Natural killer cell treated with Interleukin-12 subunit alpha and Interleukin-12 subunit beta and Interleukin-15 and Interleukin-18, amount 100 ng/mL, for 72 hours (primary cell): ENCODE measurements at places on chromosomes 3 and 15.

- DNase-seq = no peak
Measured at GRCh38 chr15:92963794-92964193, 63.7 kb downstream of the CHD2 start.

- DNase-seq = no peak
Measured at GRCh38 chr3:66692766-66693150, 191.9 kb upstream of the LRIG1 start.

GRCh38 chr15:91723959-91724358, 129.5 kb upstream of the SLCO3A1 start:
- DNase-seq = no peak

DNA sequence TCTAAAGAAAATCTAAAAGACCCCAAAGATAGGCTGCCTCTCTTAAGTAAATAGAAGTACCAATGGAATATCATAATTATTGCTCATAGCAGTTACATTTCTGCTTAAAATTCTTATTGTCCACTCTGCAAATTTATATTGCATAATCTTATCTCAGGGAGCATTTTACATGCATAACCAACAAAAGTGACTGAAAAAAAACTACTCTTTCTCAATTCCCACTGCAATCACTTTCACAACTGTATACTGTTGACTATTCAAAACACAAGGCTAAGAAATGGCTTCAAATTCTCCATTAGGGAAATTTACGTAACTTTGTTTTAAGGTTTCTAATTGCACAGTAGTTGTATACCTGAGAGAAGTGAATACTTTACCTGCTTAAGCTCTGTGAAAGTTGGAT, 56.3 kb downstream of the HMG20A start:
- DNase-seq = no peak

DNA sequence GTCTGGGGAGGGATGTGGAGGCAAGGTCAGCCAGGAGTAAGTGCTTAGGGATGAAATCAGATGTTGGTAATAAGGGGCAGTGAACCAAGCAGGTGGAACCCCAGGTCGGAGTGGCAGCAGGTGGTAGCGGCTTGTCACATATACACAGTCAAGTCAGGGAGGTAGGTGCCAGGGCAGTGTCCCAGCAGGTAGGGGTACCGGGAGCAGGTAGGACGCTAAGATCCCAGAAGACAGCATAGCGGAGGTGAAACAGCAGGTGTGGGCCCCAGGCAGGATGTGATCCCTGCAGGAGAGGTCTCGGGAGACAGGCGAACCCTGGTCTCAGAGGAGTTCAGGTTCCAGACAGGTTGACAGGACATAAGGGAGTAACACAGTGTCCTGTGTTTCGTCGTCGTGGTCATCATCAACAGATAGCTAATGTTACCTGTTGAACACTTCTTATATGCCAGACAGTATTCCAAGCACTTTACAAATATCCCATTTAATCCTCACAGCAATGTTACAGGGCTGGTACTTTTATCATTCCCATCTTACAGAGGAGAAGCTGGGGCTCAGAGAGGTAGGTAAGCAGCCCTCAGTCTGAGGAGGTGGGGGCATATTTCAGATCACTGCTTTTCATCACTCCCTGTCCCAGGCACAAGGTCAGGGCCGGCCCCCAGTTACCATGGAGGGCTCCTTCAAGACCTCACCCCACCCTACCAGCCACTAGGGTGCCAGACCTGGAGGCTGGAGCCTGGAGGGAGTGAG, 241.6 kb downstream of the UACA start:
- no peak for DNase-seq

DNA sequence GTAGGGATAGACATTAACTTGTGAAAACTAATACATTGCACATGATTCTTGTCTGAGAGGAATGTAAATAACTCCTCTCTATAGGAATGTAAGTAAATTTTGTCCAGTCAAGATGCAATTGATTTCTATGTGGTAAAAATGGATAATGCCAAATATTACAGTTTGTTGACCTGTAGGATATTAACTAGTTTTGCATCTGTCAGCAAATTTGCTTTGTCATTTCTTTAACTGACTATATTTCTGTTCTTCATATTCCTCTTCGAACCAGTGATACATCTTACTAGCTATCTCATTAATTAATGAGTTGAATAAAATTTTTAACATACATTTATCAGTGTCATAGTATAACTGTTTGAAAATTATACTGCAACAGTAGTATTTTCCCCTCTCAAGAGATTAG, 80.4 kb downstream of the EDEM1 start:
- DNase-seq = no peak

DNA sequence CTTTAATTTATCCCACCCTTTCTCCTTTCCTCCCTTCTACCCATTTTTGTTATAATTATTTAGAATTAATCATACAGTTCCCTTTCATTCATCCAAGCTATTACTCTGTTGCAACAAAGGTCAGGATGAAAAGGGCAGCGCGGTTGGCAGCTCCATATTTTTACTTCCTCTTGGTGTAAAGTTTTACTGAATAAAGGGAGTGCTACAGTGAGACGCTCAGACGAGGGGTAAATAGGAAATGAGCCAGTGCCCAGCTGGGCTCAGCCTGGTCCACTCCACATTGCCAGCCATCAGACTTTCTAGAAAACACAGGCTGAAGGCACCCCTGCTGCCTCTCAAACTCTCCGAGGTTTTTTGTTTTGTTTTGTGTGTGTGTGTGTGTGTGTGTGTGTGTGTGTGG, 21.9 kb upstream of the ZBTB38 start:
- no peak for DNase-seq

- DNase-seq = no peak
Measured at GRCh38 chr15:39498629-39499028, 82.2 kb upstream of the THBS1 start.

DNA sequence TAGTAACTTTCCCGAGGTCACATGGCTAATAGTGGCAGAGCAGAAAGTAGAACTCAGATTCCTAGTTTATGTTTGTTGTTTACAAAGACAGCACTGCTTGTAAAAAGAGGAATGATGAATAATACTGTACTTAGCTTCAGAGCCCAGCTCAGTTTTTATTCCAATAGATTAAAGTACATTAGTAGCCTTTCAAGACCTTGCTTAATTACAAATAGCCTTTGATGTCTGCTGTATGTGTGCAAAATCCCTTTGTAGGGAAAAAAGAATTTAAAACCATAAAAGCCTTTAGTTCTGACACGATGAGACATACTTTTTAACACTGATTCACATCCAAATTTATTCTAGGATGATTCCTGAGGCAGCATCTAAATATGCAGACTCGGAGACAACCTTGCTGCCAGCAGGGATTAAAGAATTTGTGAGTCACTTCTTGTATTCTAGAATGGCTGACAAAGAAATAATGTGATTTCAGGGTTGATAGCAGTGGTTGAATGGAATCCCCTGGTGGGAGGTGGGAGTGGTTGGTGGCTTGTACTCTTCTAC, 324.2 kb upstream of the TGFBR2 start:
- DNase-seq = no peak

GRCh38 chr3:194869482-194870169, 183.9 kb downstream of the FAM43A start:
- no peak for DNase-seq

GRCh38 chr15:70160803-70161565, 63.3 kb upstream of the TLE3 start:
- DNase-seq = peak; percentile 5

DNA sequence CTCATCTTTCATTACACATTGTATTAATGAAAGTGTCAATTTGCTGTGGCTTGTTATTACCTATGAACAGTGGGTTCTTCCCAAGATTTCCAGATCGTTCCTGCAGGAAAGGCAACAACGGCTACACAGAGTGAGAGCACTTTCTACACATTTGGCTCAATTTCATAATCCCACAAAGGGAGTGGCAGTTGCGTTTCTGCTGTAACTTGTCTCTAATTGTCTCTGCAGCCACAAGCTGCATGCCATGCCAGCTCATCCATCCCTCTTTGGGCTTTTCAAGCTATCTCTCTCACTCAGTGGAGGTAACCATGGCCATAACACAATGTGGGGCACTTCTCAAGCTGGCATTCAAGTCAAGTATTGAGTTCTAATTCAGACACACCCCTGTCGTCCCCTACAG, 27.7 kb upstream of the CPNE4 start:
- DNase-seq = no peak

- DNase-seq = no peak
Measured at GRCh38 chr3:130834476-130834875, 59.4 kb upstream of the ATP2C1 start.

DNA sequence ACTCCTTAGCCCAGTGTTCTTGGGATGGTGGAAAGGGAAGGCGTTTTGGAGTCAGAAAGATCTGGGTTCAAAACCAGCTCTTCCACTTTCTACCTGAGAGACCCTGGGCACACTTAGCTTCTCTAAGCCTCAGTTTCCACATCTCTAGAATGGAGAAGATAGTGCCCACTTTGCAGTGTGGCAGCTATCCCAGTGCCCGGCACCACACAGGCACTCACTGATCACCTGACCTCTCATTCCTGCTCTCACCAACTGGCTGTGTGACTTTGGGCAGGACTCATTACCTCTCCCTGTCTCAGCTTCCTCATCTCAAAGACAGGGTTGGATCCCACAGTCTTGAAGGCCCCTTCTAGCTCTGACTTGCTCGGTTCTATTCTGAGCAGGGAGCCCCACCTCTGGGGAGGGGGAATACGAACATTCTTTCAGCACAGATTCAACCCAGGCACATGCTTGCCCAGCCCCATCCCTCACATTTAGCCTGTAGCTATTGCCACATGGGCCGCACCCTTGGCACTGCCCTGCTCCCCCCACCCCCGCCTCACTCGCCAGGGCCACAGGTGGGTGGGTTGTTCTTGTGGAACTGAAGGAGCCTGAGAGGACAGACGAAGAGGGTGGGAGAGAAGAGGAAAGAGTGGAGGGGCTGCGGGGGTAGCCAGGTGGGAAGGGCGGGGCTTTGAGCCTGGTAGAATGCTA, 39.2 kb downstream of the EPHB3 start:
- peak; percentile 22 for DNase-seq

GRCh38 chr3:114834175-114834940, 312.7 kb downstream of the ZBTB20 start:
- no peak for DNase-seq

- DNase-seq = no peak
Measured at GRCh38 chr15:43439268-43439667, 53.7 kb downstream of the TP53BP1 start.

GRCh38 chr15:72916897-72917296, 133.3 kb upstream of the ADPGK start:
- DNase-seq = no peak

DNA sequence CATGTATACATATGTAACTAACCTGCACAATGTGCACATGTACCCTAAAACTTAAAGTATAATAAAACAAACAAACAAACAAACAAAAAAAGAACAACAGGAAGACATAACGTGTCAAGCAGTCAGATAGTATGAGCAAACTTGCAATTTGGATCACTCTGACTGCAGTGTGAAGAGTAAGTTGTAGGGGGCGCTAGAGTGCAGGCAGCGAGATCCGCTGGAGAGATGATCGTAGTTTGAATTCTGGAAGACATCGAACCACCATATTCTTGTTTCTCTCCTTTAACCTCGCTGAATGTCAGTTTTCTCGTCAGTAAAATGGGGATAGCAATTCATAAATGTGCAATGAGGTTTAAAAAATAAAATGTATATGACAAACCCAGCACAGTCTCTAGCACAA, 165.2 kb upstream of the LMCD1 start:
- DNase-seq = no peak

GRCh38 chr3:94758751-94759150, 695.9 kb downstream of the NSUN3 start:
- no peak for DNase-seq

GRCh38 chr3:150324788-150325187, 83.3 kb upstream of the TSC22D2 start:
- no peak for DNase-seq

- no peak for DNase-seq
Measured at GRCh38 chr3:58627941-58628340, 38.6 kb downstream of the FAM3D start.

- DNase-seq = no peak
Measured at GRCh38 chr15:79811406-79812405, 85.1 kb downstream of the MTHFS start.

- DNase-seq = no peak
Measured at GRCh38 chr3:58065700-58066167, 57.5 kb downstream of the FLNB start.

DNA sequence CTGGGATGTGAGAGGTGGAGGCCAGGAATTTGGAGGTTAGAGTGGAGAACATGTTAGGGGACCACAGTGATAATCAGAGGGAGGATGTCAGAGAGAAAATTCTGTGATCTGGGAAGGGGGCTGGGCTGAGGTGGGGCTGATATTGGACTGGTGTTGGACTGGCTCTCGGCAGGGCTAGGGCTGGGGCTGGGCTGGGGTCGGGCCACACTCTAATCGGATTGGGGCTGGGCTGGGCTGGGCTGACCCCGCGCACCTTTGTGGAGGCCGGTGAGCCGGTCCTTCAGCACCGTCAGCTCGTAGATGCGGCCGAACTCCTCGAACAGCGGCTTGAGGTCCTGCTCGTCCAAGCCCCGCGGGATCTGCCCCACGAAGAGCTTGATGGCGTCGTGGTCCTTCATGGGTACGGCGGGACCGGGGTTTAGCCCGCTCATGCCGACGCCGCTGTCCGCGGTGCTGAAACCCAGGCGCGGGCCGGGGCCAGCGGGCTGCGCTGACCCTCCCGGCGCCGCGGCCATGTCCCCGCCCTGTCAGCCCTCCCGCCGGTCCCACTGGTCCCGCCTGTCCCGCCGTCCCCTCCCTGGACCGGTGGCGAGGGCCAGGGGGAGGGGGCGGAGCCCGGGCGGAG, 485 bp downstream of the CELF6 start:
- DNase-seq = peak; percentile 77

DNA sequence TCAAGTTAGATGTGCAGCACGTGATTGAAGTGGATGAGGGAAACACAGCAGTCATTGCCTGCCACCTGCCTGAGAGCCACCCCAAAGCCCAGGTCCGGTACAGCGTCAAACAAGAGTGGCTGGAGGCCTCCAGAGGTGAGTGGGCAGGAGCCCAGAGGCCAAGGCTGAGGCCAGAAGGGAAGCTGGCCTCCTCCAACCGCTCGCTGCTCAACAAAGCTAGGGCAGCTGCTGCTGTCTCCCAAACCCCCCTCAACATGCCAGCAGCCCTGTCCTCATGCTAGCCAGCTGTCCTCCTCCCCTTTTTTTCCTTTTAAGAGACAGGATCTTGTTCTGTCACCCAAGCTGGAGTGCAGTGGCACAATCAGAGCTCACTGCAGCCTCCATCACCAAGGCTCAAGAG, 57.0 kb downstream of the BOC start:
- DNase-seq = no peak

GRCh38 chr3:132073771-132074170, 39.0 kb upstream of the CPNE4 start:
- DNase-seq = no peak
